Endodermal cell (in vitro differentiated cells): ENCODE measurements at places on chromosomes 2 and 18. TPM values are rescaled to one million over a fixed set of nuclear protein-coding genes. Genes with fewer than 3 reads are reported as not detected.

The CGREF1 gene
- 0.20 TPM in 1 of 2 replicates, not detected in the other for total RNA-seq

The SLC4A5 gene
- total RNA-seq, result 2.4 and 3.7 TPM in 2 replicates

The MC5R gene
- 0.21 to 0.54 TPM in 2 of 3 replicates, not detected in the other for total RNA-seq

The MC2R gene
- not detected in 3 replicates for total RNA-seq

The PDCD1 gene
- 0.20 and 0.23 TPM in 2 replicates for total RNA-seq

The SLC11A1 gene
- total RNA-seq, result 0.09 to 0.61 TPM in 2 of 3 replicates, not detected in the other

The SFT2D3 gene
- 5.3 and 5.5 TPM in 2 replicates for total RNA-seq

The FOXD4L1 gene
- 0.15 to 0.29 TPM in 2 of 3 replicates, not detected in the other for total RNA-seq
